ENCODE measurements at places on chromosomes 3 and 15. TPM values are rescaled to one million over a fixed set of nuclear protein-coding genes. Genes with fewer than 3 reads are reported as not detected.
A peak's percentile ranks its signal among the peaks of the same experiment; 100 is the strongest.

GRCh38 chr3:114743746-114744485 is 403.2 kb downstream of the ZBTB20 start:
- DNase-seq, result no peak

COL6A6 gene
- total RNA-seq, result 0.34 TPM

DPPA2 gene
- not detected for total RNA-seq

CPN2 gene
- total RNA-seq, result not detected

DNA sequence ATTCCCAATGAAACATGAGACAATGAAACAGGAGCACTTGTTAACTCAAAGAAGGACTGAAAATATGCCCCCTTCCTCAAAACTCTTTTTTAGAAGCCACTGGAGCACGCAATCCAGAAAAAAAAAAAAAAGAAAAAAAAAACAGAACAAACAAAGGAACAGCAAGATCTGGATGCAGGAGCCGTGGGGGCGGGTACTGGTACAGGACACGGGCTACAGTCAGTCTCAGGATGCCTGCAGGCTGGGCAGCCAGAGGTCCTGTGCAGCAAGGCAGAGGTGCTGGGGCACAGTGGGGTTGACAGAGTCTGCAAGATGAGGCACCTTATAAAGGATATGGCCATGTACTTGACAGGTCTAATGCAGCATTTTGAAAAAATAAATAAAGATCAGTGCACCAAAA is 22.3 kb upstream of the ALDH1L1 start:
- DNase-seq, result no peak

- DNase-seq, result no peak
Observed at GRCh38 chr15:72065801-72066200, 52.1 kb downstream of the MYO9A start.

- no peak for DNase-seq
Observed at GRCh38 chr15:44676676-44677075, 13.2 kb upstream of the SPG11 start.

DNA sequence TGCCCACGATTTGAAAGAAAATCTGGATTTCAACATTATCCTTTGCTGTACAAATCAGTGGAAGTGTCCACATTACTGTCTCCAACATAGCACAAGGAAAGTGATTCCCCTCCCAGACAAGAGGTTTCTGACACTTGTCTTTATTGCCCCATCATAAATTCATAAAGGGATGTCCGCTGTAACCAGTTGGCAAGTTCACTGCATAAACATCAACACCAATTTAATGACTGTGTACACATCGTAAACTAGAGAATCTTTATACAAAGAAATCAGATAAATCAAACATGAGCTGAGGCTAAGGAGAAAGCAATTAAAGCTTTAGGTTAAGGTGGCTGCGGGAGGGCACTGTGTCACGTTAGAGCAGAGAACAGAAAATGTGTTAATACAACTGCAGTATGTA is 129.8 kb downstream of the MEIS2 start:
- DNase-seq, result no peak

GRCh38 chr3:71657831-71658530 is 67.2 kb downstream of the EIF4E3 start:
- DNase-seq, result peak; percentile 80

DNA sequence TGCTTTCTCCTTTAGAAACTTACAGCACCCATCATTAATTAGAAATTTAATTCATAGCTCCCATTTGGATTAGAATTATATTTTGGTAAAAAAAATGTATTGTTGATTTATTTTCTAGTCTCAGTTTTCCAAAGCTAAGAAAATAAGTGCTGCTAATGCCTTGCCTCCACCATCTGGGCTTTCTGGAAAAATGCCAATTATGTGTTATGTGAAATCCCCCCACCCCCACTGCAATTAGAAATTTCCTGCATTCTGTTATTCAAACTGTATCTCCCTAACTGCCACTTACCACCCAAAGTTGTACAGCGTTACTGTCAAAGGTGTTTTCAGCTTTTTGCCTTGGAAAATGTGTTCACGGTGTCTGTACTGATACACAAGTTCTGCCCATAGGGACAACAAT is 617.2 kb upstream of the UBE2E2 start:
- DNase-seq, result no peak

- no peak for DNase-seq
Observed at GRCh38 chr3:155741603-155742002, 3.3 kb downstream of the PLCH1 start.

GRCh38 chr3:184567946-184568559 is 6.5 kb downstream of the EPHB3 start:
- DNase-seq, result peak; percentile 45

GRCh38 chr3:71184252-71184651 is 399.3 kb downstream of the FOXP1 start:
- no peak for DNase-seq

LRRN1 gene
- total RNA-seq, result 12.6 TPM

SCAANT1 gene
- not detected for total RNA-seq
